ENCODE measurements at places on chromosomes 16 and 17.

- peak; percentile 75 for DNase-seq
Observed at GRCh38 chr17:74280093-74280513, 6.1 kb downstream of the DNAI2 start.

DNA sequence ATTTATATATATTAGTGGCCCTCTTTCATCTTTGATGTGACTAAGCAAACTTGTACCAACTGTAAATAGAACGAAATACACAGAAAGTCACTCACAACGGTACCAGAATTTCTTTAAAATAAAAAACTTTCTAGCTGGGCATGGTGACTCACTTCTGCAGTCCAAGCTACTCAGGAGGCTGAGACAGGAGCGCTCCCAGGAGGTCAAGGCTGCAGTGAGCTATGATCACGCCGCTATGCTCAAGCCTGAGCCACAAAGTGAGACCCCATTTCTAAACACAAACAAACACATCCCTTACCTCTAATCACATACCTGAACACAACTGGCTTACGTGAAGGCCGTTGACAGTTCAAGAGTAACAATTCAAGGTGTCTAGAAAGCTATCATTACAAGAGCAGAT, 29.7 kb downstream of the STAT5B start:
- DNase-seq = no peak

- peak; percentile 47 for DNase-seq
Observed at GRCh38 chr16:53509906-53510703, 7.1 kb upstream of the AKTIP start.

DNA sequence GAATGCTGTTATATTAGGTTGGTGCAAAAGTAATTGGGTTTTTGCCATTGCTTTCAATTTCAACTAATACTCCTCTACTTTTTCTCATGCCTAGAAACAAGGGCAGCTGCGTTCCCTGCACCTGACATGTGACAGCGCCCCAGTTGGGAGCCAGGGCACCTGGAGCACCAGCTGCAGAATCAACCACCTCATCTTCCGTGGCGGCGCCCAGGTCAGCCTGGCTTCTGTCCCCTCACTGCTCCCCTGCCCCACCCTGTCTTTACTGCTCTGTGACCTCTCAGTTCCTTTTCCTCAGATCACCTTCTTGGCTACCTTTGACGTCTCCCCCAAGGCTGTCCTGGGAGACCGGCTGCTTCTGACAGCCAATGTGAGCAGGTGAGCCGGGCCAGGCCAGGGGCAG, 16.4 kb upstream of the ITGAD start:
- no peak for DNase-seq

Measured in stimulated activated CD4-positive, alpha-beta T cell treated with anti-CD3 and anti-CD28 coated beads, Interleukin-15, amount 100 ng/mL, for 24 hours (primary cell).